GM12892 (cell line): ENCODE measurements at places on chromosomes 3 and 15.

- no peak for DNase-seq
These were observed 423.0 kb downstream of the ZBBX start for GRCh38 chr3:166957121-166957520.

DNA sequence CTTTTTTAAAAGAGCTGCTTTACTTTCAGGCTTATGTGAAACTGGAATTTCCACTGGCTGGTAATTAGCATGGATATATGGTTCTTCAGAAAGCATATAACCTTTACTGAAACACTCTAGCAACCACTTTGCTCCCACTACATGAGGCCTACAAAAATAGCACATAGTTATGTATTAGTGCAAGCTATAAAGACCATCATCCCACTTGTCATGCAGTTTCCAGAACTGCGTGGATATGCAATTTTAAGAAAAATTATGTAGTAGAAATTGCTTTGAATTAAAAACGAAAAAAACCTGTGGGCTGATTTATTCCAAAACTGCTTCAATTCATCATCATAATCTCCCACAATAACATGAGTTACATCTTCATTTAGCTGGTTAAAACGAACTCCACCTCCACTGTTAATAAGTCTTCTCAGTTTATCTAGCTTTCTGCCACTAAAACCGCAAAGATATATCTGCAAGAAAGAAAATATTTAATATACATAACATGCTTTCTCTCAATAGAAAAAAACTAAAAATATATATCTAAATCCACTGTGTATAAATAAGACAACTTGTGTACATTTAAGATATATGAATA is 12.2 kb downstream of the TOPBP1 start:
- DNase-seq: no peak

GRCh38 chr3:44983484-44983941 is 7.5 kb downstream of the EXOSC7 start:
- no peak for DNase-seq

- no peak for DNase-seq
These were observed 120.7 kb upstream of the MRPL3 start for GRCh38 chr3:131623431-131623830.

GRCh38 chr15:83873966-83874365 is 220.0 kb downstream of the ADAMTSL3 start:
- DNase-seq: no peak

GRCh38 chr3:12473511-12473910 is 10.8 kb upstream of the TSEN2 start:
- DNase-seq: no peak

- no peak for DNase-seq
These were observed 107.2 kb downstream of the NSMCE3 start for GRCh38 chr15:29162411-29162810.

DNA sequence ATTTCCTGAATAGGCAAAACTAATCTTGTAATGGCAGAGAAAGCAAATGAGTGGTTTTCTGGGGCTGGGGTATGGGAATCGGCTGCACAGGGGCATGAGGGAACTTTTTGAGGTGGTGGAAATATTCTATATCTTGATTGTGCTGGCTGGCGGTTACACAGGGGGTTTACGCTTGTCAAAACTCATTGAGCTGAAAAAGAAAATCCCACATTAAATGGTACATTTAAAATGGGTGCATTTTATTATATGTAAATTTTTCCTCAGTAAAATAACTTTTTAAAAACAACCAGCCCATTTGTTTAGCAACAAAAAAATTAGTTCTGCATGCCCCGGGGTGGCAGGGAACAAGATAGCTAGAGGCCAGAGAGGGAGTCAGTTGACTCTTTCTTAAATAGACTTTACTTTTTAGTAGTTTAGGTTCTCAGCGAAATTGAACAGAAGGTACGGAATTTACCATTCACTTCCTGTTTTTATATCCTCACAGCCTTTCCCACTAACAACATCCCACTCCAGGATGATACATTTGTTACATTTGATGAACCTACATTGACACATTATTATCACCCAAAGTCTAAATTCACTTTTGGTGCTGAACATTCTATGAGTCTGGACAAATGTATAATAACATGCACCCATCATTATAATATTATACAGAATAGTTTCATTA is 41.2 kb upstream of the BCL2A1 start:
- DNase-seq: no peak

DNA sequence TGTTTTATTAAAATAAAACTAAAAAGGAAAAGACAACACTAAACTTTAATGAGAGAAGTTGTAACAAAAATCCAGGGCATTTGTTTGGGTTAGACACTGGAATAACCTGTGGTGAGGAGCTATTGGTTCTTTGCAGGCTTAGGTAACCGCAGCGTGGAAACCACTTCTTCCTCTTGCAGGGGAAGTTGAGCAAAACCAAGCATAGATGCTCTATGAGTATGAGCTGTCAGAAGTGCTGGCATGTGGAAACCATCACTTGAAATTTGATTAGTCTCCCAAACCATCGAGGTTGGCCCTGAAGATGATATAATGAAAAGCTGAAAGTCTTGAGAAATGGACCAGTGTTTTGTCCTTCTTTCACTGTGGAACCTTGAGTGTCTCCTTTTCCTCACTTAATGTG is 127.1 kb upstream of the RBMS3 start:
- no peak for DNase-seq

DNA sequence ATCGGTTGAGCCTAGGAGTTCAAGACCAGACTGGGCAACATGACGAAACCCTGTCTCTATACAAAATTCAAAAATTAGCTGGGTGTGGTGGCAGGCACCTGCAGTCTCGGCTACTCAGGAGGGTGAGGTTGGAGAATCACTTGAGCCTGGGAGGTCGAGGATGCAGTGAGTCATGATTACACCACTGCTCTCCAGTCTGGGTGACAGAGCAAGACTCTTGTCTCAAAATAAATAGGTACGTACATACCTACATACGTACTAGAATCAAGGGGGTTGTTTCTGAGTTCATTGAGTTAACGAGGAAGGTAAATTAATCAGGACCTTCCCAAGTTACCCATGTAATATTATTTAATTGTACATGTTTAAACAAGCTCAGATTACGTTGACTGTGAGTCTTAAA is 97.5 kb downstream of the CHL1 start:
- no peak for DNase-seq

- DNase-seq: no peak
These were observed 223.8 kb upstream of the PRICKLE2 start for GRCh38 chr3:64449026-64449425.

DNA sequence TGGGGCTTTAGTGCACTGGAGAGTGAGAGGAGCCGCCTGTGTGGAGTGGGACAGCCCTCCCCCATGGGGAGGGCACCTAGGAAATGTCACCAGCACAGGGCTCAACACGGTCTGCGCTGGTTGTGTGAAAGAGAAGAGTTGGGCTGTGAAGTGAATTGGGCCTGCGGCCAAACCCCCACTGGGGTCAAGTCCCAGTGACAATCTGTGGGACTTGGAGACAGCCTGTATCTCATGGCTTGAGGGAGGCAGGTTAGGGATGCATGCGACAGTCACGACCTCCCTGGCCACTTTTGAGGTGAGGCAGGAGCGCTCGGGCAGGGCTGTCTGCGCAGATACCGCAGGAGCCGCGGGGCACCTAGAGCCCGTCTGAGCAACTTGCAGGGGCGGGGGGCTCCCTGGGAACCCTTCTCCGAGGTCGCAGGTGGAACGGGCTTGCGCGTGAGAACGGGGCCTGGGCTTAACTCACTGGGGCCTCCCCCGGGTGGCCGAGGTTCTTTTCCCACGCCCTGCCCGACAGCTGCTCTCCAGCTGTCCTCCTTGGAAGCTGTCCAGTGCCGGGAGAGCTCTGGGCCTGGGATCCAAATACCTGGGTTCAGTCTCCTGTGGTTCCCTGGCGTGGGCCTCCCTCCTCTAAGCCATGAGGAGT is 77.4 kb downstream of the SNRK start:
- no peak for DNase-seq

GRCh38 chr3:124217542-124217941 is 225.6 kb upstream of the ROPN1 start:
- no peak for DNase-seq

DNA sequence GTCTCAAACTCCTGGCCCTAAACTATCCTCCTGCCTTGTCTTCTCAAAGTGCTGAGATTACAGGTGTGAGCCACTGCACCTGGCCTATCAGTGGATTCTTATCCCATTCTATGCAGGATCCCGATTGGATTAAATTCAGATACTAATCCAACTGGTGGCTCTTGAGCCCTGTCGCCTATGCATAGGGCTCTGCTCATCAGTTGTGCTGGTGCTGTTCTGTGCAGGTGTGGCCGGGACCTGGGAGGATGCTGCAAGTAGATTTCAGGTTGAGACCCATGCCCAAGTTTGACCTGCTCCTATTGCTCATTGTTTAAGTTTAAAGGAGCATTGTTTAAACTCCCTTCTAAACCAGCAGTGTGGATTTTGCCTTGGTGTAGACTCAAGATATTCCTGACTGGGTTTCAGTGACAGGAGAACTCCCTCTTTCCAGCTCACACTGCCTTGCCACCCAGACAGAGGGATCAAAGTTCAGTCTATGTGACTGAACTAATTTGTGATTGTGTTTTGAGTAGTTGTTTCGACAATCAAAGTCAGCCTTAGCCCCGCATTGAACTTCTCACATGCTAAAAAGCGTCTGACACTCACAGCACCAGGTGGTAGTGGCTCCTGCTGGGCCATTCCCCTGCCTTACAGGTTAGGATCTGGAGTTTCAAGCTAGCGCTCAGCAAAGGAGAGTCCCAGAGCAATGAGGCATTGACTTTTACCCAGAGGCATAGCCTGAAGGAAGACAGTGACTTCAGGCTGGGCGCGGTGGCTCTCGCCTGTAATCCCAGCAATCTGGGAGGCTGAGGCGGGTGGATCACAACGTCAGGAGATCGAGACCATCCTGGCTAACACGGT is 45.0 kb upstream of the PIK3CB start:
- DNase-seq: no peak

- no peak for DNase-seq
These were observed 156.8 kb downstream of the ALCAM start for GRCh38 chr3:105523501-105523900.

DNA sequence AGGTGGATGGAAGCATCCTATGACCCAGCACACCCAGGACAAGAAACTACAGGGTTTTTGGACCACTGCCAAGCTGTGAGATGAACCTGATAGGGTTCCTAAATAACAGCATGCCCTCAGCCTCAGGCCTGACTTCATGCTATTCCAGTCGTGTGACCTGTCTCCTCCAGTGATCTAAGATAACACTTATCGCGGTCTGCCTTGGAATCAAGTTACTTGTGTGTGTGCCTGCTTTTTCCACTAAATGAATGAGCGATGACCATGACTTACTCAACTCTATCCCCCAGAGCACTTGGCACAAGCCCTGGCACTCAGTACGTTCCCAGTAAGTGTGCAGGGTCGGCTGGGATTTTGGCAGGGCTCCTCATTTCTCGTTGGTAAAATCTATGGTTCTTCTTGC is 172.7 kb upstream of the TP63 start:
- no peak for DNase-seq

- no peak for DNase-seq
These were observed 90.6 kb downstream of the SOX14 start for GRCh38 chr3:137854533-137855261.

GRCh38 chr3:153658136-153658535 is 463.1 kb upstream of the ARHGEF26 start:
- no peak for DNase-seq

- DNase-seq: no peak
These were observed 1.6 kb upstream of the FLNB start for GRCh38 chr3:58006661-58007060.

GRCh38 chr15:50496692-50497091 is 49.8 kb downstream of the USP50 start:
- DNase-seq: no peak

- no peak for DNase-seq
These were observed 65.7 kb downstream of the KLF15 start for GRCh38 chr3:126291537-126291936.

DNA sequence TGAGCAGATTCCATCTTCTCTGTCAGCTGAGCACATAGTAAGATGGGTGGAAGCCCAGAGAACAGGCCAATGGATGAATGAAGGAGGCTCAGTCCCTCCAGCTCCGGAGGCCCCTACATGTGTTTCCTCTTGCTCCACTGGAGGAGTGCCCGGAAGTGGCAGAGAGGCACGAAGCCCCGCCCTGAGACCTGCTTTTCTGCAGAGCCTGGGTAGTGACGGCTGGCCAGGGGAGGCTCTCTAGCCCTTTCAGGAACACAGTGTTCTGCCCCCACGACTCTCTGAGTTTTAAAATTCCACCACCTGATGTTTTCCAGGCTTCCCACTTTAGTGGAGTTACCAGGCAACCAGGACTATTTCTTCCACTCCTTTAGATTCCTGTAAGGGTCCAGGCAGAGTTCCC is 149.4 kb upstream of the SLC6A11 start:
- DNase-seq: no peak

GRCh38 chr3:151919030-151919328 is 45.5 kb downstream of the SUCNR1 start:
- DNase-seq: no peak

- no peak for DNase-seq
These were observed 476.1 kb downstream of the EDEM1 start for GRCh38 chr3:5663601-5664000.

GRCh38 chr15:24076090-24076784 is 389.1 kb upstream of the NDN start:
- DNase-seq: no peak

DNA sequence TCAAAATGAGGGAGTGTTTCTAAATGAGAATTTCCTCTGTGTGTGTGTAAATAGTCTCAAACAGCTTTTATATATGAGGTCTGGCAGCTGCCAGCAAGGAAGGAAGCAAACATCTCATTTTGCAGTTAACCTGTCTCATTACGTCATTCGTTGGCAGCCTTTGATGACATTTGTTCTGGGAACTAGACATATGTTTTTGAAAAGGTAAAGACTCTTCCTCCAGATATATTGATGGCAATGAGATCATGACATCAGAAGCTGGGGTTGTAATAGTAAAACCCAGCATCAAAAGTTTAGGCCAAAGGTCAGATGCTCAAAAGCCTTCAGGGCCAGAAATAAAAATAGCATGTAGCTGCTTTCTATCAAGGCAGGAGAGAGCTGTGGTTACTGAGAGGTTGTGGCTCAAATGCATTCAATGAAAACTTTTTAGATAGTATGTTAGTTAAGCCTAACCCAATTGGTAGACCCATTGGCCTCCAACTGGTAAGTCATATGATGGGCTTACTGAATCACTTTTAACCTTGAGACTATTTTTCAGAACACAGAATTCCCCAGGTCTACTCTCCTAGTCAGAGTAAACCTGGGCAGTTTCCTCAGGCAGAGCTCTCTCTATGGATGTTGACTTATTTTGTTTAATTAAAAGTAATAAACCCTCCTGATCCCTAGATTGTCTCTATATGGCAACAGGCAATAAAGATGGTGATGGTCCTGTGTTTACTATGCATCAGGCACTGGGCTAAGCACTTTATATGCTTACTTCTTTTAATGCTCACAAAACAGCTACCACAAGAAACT is 386.5 kb upstream of the CFAP20DC start:
- DNase-seq: no peak

DNA sequence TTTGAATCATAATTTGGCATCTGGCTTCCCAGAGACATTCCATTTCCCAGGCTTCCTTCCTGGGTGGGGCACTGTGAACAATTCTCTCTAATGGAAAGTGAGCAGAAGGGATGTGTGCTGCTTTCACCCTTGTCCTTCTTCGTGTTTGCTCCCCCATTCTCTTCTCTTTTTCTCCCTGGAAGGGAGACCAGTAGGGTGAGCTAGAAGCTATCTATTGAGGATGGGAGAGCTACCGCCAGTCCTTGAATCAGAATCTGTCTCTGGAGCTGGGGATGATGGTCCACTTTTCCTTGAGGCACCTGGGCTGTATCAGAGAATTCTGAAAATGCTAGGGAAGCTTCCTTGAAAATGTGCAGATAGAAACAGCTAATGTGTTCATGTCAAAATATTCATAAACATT is 453.9 kb downstream of the WDR72 start:
- DNase-seq: no peak

GRCh38 chr15:58066042-58066867 is 744 bp upstream of the ALDH1A2 start:
- DNase-seq: peak; percentile 33
